ENCODE measurements at places on chromosomes 6 and 20. TPM values are rescaled to one million over a fixed set of nuclear protein-coding genes. Genes with fewer than 3 reads are reported as not detected.
A peak's percentile ranks its signal among the peaks of the same experiment; 100 is the strongest.

The COL11A2 gene
- total RNA-seq: 0.79 TPM

The PHF1 gene
- 36.0 TPM for total RNA-seq

The PTCHD4 gene
- total RNA-seq: not detected

DNA sequence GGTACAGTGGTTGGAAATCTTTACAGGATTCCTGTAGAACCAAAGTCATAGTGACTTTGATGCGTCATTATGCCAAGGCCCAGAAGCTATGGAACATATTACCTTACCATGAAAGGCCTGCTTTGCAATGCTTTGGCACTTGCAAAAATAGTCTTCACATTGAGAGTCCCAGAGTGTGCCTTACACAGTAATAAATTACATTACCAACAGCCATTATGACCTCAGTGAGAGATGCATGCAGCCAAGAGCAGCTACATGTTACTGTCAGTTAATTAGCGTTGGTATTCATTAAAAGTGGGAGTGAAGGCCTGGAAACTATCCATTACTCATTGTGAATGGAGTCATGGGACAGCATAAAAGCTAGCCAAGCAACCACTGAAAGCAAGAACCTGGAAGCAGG lies 39.2 kb upstream of the HDDC2 start:
- DNase-seq: no peak

DNA sequence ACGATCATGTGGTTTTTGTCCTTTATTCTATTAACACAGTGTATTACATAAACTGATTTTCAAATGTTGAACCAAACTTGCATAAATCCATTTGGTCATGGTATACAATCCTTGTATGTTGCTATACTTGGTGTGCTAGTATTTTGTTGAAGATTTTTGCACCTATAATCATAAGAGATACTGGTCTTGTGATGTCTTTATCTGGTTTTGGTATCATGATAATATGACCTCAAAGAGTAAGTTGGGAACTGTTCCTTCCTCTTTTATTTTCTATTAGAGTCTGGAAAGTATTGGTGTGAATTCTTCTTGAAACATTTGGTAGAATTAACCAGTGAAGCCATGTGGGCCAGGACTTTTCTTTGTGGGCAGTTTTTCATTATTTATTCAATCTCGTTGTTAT lies 65.3 kb downstream of the TRPC4AP start:
- DNase-seq: no peak

DNA sequence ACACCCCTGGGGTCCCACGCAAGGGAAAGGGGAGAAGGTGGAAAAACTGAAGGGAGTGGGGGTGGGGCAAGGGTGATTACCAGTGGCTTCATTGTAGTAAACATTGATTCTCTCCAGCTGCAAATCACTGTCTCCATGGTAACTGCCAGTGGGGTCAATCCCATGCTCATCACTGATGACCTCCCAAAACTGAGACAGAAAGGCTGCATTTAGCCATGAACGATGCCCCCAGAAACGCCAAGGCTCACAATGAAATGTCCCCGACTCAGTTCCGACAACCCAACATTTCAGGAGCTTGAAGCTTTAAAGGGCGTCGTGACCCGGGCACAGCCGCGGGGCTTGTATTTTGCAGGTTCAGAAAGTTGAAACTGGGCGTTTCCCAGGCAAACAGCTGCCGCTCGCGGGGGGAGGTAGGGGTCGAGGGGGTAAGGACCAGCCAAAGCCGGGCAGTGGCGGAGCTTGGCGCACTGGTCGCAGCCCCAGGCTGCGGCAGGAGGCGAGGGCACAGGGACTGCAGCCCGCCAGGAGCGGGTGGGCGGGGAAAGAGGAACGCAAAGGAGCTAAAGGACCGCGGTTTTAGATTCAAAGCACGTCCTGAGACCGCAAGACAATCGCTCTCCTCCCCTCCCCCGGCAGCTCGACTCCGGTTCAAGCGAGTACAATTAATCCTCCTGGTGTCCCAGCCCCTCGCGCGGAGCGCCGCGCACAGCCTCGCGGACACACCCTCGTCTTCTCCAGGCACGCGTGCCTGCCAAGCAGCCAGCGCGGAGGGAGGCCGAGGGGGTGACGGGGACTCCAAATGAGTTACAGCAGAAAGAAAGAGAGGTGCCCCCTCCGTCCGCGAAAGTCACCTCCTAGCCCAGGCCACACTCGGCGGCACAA lies 731 bp downstream of the TUBB2B start:
- no peak for DNase-seq

GRCh38 chr6:22838345-22838744 lies 269.0 kb downstream of the HDGFL1 start:
- no peak for DNase-seq

The NOTCH4 gene
- total RNA-seq: 0.61 TPM

The CENPW gene
- total RNA-seq: 66.5 TPM

DNA sequence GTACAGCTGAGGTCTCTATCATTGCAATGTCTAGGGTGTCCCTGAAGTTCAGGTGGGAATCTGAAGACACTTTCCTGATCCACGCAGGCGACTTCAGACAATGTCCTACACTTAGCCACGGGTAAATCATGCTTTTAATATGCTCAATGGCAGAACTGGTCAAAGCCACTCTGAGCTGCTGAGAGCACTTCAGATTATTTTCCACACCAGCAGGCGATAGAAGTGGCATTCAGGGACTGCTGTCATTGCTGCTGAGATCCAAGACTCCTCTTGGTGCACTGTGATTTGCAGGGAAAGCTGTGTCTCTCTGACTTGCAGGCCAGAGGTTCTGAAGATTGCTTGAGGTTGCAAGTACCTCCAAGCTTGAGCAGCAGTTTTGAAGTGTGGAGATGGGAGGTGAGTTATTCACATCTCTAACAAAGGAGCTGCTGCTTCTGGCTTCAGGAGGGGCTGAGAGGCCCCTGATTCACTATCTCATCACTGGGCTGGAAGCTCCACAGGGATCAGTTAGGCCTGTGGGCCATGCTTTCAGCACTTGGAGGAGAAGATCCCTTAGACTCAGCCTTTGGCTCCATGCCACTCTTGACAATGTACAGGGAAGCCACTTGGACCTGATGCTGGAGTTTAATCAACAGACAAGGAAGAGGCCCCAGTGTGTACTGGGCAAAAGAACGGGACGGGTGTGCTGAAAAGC lies 2.9 kb upstream of the SSTR4 start:
- no peak for DNase-seq

The LTA gene
- 21.8 TPM for total RNA-seq

DNA sequence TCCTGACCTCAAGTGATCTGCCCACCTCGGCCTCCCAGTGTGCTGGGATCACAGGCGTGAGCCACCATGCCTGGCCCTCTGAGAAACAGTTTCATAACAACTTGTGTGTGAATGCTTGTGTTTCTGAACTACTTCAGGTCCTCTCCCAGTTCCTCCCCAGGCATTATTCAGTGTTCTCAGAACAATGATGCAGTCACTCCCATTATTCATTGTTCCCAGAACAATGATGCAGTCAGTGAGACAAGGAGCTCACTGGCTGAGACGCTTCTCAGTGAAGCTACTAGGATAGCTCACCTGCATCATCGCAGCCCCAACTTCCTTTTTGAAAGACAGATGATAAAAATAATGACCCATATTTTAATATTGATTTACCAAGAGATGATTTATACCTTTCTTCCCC lies 71.5 kb downstream of the NDUFAF5 start:
- DNase-seq: no peak

DNA sequence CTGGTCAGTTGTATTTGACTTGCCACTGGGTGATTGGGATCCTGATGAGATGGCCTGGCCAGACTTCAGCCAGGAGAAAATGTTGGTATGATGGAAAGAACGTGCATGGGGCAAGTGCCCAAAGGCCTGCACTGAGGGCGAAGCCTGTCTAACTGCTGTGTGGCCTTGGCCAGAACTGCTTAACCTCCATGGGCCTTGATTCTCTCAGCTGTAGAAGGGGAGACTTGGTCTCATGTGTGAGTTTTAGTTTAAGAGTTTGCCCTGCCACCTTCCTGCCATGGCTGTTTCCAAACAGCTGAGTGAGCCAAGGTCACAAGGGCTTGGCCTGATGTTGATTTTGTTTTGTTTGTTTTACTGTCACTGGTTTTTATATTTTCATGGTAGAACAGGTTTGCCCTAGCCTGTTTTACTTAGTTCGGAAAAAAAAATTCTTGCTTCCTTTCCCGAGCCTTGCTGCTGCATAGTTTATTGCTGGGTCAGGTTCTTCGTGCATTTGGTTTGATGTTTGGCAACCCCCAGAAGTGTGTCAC lies 35.3 kb downstream of the DSTN start:
- no peak for DNase-seq

DNA sequence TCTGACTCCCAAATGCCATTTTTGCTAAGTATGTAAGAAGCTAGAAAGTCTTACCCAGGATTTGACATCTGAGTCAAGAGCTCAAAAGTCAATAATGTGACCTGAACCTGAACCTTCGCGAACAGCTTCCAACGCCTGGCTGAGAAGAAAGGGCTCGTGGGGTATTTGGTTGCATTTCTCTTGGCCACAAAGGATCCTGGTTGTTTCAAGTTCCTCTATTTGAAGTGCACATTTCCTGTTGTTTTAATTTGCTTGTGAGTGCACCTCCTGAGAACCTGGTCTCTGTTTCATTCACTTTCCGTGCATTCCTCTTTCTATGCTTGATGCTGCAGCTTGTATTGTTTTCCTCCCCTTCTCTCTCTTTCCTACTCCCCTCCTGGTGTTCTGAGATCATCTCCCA lies 212.5 kb downstream of the FOXA2 start:
- no peak for DNase-seq

The OPRM1 gene
- total RNA-seq: not detected

GRCh38 chr6:164068527-164068926 lies 654.0 kb downstream of the QKI start:
- no peak for DNase-seq

The GMNN gene
- 90.0 TPM for total RNA-seq

GRCh38 chr20:24657878-24658620 lies 188.6 kb downstream of the SYNDIG1 start:
- no peak for DNase-seq

DNA sequence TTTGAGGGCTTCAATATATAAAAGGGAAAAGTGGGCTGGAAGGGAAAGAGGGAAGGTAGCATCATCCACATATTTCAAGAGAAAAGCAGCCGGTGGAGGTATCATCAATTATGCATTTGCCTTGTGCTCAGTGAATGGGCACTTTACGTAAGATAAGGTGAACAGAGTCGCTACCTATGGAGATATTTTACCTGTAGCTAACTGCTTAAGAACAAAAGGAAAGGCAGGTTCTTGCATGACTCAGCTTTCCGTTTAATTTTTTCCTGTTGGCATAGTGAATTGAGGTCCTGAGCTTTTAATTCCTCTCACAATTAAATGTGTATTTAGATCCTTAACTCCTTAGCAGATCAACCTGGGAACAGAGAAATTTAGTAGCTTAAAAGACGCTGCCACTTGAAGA lies 25.5 kb upstream of the PLCB4 start:
- DNase-seq: no peak

GRCh38 chr6:24431045-24431451 lies 28.3 kb downstream of the MRS2 start:
- DNase-seq: no peak

The VNN1 gene
- not detected for total RNA-seq

DNA sequence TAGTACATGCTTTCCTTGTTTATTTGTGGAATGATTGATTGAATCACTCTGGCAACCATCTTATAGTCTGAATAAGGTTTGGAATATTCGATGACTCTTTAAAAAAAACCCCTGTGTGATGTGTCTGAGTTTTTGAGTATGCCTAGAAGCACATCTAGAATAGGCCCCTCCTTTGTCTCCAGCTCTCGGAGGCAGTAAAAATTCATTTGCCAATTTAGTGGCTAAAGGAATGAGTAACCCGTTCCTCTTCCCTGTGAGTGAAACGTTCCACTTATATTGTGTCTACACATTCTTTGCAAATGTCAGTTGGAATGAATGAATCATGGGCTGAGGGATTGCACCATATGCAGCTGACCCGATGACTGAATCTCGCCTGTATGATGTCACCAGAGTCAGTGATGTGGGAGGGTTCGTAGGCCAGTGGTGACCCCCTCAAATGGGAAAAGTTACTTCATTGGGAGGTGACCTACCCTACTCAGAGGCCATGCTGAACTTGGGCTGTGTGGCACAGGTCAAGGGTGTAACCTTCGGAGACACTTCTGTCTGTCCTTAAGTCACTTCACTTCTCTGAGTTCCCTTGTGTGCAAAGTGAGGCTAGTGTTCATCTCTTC lies 21.6 kb downstream of the MOCS3 start:
- no peak for DNase-seq

GRCh38 chr20:58179432-58180099 lies 48.9 kb downstream of the ANKRD60 start:
- DNase-seq: peak; percentile 62

DNA sequence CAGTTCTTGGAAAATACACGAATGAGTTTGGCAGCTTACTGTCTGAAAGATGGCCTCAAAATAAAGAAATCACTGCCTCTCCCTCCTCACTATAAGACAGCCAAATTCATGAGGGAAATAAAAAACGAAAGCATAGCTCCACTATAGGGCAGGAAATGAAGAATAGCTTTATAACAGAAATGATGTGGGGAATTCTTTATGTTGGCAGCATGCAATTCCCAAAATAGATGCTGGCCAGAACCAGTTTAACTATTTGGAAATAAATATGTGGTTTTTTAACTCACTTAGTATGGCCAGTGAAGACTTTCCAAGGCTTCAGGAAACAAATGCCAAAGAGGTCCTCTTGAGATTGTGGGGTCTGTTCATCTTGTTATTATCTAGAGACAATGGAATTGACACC lies 100.5 kb downstream of the TBX18 start:
- DNase-seq: no peak

GRCh38 chr6:166381381-166381732 lies 1.4 kb downstream of the MPC1 start:
- no peak for DNase-seq

DNA sequence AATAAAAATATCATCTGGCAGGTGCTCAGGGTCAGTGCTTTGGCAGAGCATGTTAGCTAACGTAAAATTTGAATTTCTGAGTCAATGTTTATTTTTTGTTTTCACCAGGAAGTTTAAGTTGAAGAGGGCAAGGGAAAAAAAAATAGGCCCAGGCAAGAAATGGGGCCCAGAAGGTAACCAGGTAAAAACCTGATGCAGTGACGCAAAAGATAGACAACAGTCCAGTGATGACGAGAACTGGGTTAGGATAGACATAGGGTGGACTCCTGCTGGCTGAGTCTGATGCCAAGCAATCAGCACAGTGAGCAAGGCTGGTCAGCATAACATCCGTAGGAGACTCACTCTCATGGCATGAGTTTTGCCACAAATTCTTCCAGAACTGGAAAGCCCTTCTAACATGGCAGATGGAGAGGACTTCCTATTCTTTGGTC lies 42.2 kb downstream of the ZHX3 start:
- DNase-seq: no peak

- no peak for DNase-seq
These were observed 355.4 kb downstream of the CDH26 start for GRCh38 chr20:60313614-60314013.

- peak; percentile 82 for DNase-seq
These were observed 551 bp downstream of the TREML2 start for GRCh38 chr6:41200296-41200900.

Measured in activated CD8-positive, alpha-beta memory T cell treated with anti-CD3 and anti-CD28 coated beads, Interleukin-2, amount 10 ng/mL, durations not matched to agents 7 days and 5 days (primary cell).